ENCODE measurements at places on chromosomes 16 and 17. TPM values are rescaled to one million over a fixed set of nuclear protein-coding genes. Genes with fewer than 3 reads are reported as not detected.

The PLLP gene
- 5.9 TPM for total RNA-seq

The BCO1 gene
- total RNA-seq = 0.62 TPM

The CES3 gene
- total RNA-seq = 2.7 TPM

DNA sequence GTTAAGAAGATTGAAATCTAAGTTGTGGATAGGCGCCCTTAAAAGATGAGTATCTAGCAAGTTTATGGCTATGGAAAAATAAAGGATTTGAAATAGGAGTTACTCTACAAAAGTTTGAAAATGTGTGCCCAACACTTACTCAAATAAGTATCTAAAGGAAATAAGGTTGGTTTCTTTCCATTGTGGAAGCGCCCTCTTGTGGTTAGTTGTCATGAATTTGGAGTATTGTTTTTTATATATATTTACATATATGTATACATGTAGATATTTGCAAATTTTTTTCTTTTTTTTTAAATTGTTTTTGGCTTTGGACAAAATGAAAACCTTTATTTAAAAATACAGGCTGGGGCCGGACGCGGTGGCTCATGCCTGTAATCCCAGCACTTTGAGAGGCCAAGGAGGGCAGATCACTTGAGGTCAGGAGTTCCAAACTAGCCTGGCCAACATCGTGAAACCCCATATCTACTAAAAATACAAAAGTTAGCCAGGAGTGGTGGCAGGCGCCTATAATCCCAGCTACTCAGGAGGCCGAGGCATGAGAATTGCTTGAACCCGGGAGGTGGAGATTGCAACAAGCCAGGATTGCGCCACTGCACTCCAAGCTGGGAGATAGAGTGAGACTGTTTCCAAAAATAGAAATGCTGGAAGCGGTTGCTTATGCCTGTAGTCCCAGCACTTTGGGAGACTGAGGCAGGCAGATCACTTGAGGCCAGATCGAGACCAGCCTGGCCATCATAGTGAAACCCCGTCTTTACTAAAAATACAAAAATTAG is 24.0 kb upstream of the VPS4A start:
- DNase-seq = no peak

DNA sequence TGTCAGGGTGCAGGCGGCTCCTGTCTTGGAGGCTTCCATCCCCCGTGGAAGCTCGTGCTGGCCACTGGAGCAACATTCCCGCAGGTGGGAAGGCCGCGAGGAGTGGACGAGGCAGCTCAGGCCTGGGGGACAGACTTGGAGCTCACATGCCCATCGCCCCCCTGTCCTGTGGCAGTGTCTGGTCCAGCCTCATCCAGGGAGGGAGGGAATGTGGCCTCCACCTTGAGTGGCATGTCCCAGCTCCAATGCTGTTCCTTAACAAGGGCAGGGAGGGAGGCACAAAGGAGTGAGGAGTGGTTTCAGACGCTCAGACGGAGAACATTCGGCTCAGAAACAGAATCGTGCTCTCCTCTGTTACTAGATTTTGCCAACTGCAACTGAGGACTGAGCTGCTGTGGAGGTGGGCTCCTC is 159.4 kb upstream of the CHMP6 start:
- DNase-seq = peak; percentile 91
